ENCODE measurements at places on chromosomes 1 and 21. TPM values are rescaled to one million over a fixed set of nuclear protein-coding genes. Genes with fewer than 3 reads are reported as not detected.

DNA sequence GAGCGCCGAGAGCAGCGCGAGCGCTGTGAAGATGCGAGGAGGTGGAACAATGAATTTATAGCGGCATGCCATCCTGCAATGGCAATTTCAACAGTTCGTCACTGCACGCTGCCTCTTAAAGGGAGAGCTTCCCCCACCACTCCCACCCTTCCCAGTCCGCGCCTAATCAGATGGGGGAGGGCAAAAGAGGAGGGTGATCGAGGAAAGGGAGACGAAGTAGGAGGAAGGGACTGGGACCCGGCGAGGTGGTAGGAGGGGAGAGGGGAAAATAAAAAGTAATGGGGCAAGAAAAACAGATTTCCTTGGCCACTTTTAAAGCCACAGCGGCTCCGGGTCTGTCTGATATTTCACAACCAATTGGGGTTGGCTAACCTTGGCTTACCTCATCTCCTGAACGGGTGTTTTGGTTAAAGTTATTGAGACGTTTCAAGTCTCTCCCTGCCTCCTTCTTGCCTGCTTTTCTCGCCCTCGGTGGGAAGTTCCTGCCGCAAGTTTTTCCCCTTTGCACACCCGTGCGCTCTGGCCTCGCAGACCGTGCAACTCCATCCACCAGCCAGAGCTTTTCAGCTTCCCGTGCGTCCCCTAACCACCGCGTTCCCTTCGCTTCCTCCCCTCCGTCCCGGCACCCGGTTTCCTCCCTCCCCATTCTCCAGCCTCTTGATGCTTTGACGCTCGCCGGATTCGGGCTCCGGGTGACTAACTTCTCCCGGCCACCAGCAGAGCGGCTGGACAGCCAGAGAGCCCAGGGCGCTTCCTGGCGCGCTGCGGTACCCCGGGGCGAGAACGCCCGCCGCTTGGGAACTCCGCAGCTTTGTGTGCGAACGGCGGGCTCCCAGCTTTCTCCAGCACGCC is at the start of gene ADAMTS5:
Gene ADAMTS5 (minus strand): TSS at position 27 of the 852 bp plus-strand sequence. CDS start 697 bp downstream, outside the sequence.
- no peaks in the 10 kb centered on the region for H3K36me3 ChIP-seq
- peaks cover 30% of the 10 kb centered on the region for H3K4me1 ChIP-seq
- peak within 1 kb of the TSS; percentile 88 for H3K4me3 ChIP-seq
- peak within 1 kb of the TSS; percentile 77 for H3K27ac ChIP-seq
- H3K27me3 ChIP-seq: peaks cover 43% of the 10 kb centered on the region
- peak; percentile 62 for DNase-seq

GRCh38 chr1:215543191-215543606 is 23.9 kb upstream of the KCTD3 start:
- H3K36me3 ChIP-seq: no peaks in the 10 kb centered on the region
- H3K4me3 ChIP-seq: no peak overlapping the region
- DNase-seq: no peak
- H3K27me3 ChIP-seq: no peaks in the 10 kb centered on the region

Gene LINGO4
- not detected for total RNA-seq

GRCh38 chr1:61518670-61519400 is 206.1 kb downstream of the TM2D1 start:
- H3K36me3 ChIP-seq: no peaks in the 10 kb centered on the region
- H3K4me1 ChIP-seq: peaks cover 9% of the 10 kb centered on the region
- no peak for DNase-seq
- no peak overlapping the region for H3K27ac ChIP-seq

DNA sequence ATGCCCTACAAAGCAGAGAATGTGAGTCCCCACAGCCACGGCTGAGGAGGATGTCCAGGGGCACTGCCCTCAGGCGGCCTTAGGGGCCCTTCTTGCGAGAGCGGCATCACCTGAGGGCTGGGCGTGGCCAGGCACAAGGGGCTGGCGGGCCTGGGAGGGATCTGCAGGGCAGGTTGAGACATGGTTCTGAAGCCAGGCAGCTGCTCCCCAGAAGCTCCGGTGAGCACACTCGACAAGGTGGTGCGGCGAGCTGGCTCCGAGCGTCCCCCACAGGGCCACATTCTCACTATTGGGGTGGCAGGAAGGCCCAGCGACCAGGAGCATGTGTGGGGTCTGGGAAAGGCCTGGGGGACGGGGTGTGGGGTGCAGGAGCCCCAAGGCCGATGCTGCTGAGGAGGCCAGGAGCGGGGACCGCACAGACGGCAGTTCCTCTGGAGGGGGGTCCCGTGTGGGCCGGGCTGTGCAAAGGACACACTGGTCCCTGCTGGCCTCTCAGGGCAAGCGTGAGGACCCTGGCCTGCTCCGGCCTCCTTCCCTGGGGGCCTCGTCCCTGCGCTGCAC is 47.2 kb downstream of the MORN1 start:
- H3K27me3 ChIP-seq: no peaks in the 10 kb centered on the region
- peaks cover 4% of the 10 kb centered on the region for H3K4me1 ChIP-seq
- H3K4me3 ChIP-seq: no peak overlapping the region
- no peaks in the 10 kb centered on the region for H3K36me3 ChIP-seq
- peak; percentile 18 for DNase-seq

DNA sequence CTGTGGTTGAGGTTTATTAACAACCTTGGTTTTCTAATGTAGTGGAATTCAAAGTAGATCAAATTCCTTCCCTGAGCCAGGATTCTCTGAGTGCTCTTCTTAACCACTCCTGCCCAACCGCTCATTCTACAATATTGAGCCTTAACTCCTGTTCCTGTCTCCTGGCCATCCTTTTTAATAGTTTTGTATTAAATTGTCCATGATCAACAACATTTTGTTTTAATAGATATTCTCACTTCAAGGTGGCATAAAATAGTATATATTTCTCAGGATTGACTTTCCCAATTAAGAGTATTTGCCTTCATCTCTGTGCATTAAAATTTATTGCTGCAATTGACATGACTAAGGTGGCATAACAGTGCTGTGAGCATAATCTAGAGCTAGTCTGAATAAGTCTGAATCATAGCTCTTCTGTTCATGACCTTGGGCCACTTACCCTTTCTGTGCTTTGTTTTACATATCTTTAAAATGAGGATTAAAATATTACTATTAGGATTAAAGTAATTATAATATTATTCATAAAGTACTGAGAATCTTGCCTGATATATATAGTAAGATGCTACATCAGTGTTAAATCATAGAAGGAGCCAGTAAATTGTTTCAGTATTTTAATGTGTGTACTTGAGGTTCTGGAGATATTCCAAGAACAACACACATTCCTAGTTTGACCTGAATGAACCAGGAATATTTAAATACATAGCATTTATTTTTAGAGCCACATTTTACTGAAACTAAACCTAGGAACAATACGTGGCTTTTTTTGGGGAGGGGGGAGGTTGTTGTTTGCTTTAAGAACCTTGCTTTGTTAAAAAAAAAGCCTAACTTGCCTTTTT is 76.4 kb downstream of the ADGRL2 start:
- peaks cover 3% of the 10 kb centered on the region for H3K36me3 ChIP-seq
- DNase-seq: no peak
- no peak overlapping the region for H3K4me3 ChIP-seq
- H3K27ac ChIP-seq: peak overlapping the region; percentile 64

DNA sequence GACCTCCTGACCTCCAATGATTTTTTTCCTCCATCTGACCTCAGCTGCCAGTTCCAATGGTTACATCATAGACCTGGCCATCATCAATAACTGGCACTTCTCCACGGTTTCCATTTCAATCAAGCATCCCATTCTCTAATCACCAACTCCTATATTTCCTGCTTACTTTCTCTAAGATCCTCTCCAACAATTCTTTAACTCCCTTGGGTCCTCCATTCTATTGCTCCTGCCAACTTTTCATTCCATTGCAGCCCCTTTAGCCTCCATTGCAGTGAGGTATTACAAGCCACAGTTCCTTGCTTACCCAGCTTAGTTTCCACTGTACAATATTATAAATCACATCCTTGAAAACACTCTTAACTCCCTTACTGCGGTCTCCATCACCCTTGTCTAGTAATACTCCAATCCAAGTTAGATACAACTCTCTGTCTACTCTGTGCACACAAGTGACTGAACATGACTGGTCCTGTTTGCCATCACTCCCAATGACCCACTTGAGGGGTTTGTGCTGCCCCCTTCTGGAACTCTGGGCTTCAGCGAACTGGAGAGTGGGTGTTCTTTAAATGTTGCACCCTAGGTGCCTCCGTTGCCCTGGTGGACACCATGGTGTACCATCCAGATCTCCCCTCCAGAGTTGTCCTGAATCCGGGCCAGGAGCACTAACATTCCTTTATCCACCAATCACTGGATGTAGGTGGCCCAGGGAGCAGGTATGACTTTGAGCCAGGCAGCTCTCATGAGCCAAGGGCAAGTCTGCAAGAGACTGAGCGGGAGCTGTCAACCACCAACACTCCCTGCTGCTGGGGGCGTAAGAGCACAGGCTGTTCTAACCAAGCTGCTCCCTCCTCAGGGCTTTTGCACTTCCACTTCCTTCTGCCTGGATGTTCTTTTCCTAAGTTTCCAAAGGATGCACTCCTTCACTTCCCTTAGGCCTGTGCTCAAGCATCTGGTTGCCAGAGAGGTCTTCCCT is 3.7 kb upstream of the FNDC7 start:
- no peaks in the 10 kb centered on the region for H3K4me1 ChIP-seq
- no peak for DNase-seq
- peaks cover 36% of the 10 kb centered on the region for H3K27me3 ChIP-seq
- no peak overlapping the region for H3K4me3 ChIP-seq
- no peaks in the 10 kb centered on the region for H3K36me3 ChIP-seq

- H3K27me3 ChIP-seq: no peaks in the 10 kb centered on the region
- peaks cover 49% of the 10 kb centered on the region for H3K36me3 ChIP-seq
- no peak overlapping the region for H3K27ac ChIP-seq
- H3K4me3 ChIP-seq: no peak overlapping the region
- DNase-seq: no peak
These were observed 48.8 kb upstream of the DARS2 start for GRCh38 chr1:173775578-173776226.

Gene DMRTA2
- not detected for total RNA-seq

DNA sequence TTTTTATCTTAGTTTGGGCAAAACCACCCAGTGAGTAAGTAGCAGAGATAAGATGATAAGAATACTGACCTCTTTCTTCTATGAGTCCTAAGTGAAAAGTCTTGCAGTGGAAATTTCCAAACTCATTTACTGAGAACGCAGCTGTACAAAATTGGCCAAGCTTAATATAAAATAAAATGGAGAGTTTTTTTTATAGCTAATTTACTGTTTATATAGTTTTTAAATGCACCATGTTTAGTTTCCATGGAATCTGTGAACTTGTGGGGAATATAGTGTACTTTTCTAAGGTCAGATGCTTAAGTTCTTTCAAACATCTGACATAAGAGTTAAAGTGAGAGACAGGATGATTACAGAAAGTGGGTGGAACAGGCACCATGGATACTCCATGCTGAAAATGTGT is 833.5 kb downstream of the ADGRL2 start:
- no peak for DNase-seq
- no peak overlapping the region for H3K4me3 ChIP-seq
- H3K4me1 ChIP-seq: peaks cover 7% of the 10 kb centered on the region
- peaks cover 1% of the 10 kb centered on the region for H3K27me3 ChIP-seq
- no peaks in the 10 kb centered on the region for H3K36me3 ChIP-seq

GRCh38 chr1:106289265-106289928 is 767.1 kb upstream of the PRMT6 start:
- no peak overlapping the region for H3K27ac ChIP-seq
- H3K4me1 ChIP-seq: no peaks in the 10 kb centered on the region
- no peaks in the 10 kb centered on the region for H3K36me3 ChIP-seq
- no peak overlapping the region for H3K4me3 ChIP-seq

DNA sequence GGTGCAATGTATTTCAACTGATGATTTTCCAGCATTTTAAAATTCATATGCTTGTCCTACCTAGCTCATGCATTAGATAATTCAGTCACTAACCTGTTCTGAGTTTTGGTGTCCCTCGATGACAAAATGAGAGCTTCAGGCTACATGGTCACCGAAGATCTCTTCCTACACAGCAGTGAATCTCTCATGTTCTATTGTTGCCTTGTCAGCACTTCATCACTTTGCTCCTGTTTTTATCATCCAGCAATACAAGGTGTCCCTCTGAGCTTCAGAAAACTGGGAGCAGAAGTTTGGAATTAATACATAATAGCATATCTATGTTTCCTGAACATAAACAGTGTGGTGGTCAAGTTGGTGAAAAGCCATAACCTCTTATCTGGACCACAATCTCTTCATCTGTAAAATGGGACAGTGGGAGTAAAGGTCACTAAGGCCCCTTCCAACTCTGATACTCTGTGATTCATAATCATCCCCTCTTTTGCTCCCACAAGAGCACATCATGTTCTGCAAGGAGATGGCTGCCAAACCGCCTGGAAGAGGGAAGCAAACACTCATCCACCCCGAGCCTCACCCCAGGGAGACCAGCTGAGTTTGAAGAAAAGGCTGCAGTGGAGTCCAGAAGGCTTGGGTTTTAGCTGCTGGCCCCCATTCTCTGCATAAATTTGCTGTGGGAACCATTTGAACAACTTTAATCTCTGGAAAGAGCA is 137.9 kb upstream of the F3 start:
- no peak overlapping the region for H3K27ac ChIP-seq
- H3K27me3 ChIP-seq: no peaks in the 10 kb centered on the region
- no peak overlapping the region for H3K4me3 ChIP-seq
- DNase-seq: no peak

DNA sequence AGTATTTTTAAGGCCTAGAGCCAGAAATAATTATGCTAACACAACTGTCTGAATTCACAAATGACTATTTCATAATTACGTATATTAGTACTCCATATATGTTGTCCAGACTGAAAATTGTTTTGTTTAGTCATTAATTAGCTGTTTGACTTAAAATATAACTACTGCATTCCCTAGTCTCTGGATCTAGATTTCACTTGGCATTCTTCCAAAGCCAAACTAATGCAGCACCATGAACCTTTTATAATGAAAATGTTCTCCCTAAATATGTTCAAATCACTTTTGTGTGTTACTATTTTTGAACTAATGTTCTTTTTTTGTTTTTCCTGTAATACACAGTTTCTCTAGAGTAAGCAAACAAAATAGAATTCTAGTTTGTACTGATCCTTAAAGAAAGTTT is 46.1 kb downstream of the CAMTA1 start:
- peaks cover 32% of the 10 kb centered on the region for H3K4me1 ChIP-seq
- peak overlapping the region; percentile 63 for H3K27ac ChIP-seq
- no peak overlapping the region for H3K4me3 ChIP-seq
- peaks cover 13% of the 10 kb centered on the region for H3K36me3 ChIP-seq
- no peak for DNase-seq

- H3K4me3 ChIP-seq: no peak overlapping the region
- DNase-seq: no peak
- H3K4me1 ChIP-seq: peaks cover 7% of the 10 kb centered on the region
These were observed 29.5 kb downstream of the RAP1GAP start for GRCh38 chr1:21639594-21640041.

- peaks cover 42% of the 10 kb centered on the region for H3K4me1 ChIP-seq
- H3K27ac ChIP-seq: peak overlapping the region; percentile 54
- H3K36me3 ChIP-seq: no peaks in the 10 kb centered on the region
- no peak overlapping the region for H3K4me3 ChIP-seq
- DNase-seq: no peak
These were observed 67.7 kb downstream of the MACF1 start for GRCh38 chr1:39272027-39272797.

Gene LRRIQ3
- total RNA-seq: 0.29 TPM
